ENCODE measurements at places on chromosomes 2 and 18. TPM values are rescaled to one million over a fixed set of nuclear protein-coding genes. Genes with fewer than 3 reads are reported as not detected.

Gene GAL3ST2
- total RNA-seq = not detected

Gene SALL3
- total RNA-seq = 2.2 TPM

Gene PROKR1
- not detected for total RNA-seq

Gene PAIP2B
- total RNA-seq = 0.18 TPM

Gene SLC39A6
- total RNA-seq = 46.2 TPM

Gene SMC6
- 10.5 TPM for total RNA-seq

Gene GALNT13
- under 0.01 TPM for total RNA-seq

Gene PTH2R
- not detected for total RNA-seq

Gene SLC4A5
- 0.16 TPM for total RNA-seq

Gene YES1
- 54.3 TPM for total RNA-seq

Gene ERICH2
- total RNA-seq = not detected

Gene SDC1
- total RNA-seq = 0.36 TPM

Gene SNED1
- 84.5 TPM for total RNA-seq

Gene SPDYA
- 0.36 TPM for total RNA-seq

Gene FECH
- total RNA-seq = 33.4 TPM

Gene MATN3
- 0.49 TPM for total RNA-seq

Gene PLA2R1
- 12.5 TPM for total RNA-seq

Gene SERPINB2
- total RNA-seq = not detected

Gene KCNJ3
- not detected for total RNA-seq

Gene PPP1R1C
- not detected for total RNA-seq

Gene DNAJC5G
- not detected for total RNA-seq

Gene SUCLG1
- total RNA-seq = 53.6 TPM

Gene CABYR
- 2.0 TPM for total RNA-seq

Gene VSNL1
- total RNA-seq = not detected

Gene STK36
- 21.7 TPM for total RNA-seq

Gene PCGF1
- 8.6 TPM for total RNA-seq

Gene KATNAL2
- total RNA-seq = 0.32 TPM

Gene ALK
- total RNA-seq = not detected

Gene RGPD4
- not detected for total RNA-seq

Gene UGT1A9
- total RNA-seq = not detected

Gene MROH2A
- not detected for total RNA-seq

Gene ATP6V1C2
- total RNA-seq = not detected
